ENCODE measurements at places on chromosomes 5 and 9. TPM values are rescaled to one million over a fixed set of nuclear protein-coding genes. Genes with fewer than 3 reads are reported as not detected.

Gene TEX48
- not detected for total RNA-seq

Gene TAF11L10
- not detected for total RNA-seq

Gene CD180
- total RNA-seq, result not detected

DNA sequence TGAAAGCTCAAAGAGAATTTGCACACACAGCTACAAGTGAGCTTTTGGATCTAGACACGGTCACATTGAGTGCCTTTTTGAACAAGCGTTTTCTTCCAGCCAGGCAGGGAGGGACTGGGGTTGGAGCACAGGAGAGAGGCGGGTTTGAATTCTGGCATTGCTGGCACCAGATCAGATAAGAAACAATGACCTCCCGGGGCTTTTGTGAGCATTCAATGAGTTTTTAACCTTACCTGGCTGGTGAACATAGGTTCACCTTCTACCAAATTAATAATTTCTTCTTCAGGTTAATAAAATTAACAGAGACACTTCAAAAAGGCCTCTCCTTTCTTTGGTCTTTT is 312.9 kb upstream of the MSX2 start:
- no peak for DNase-seq

DNA sequence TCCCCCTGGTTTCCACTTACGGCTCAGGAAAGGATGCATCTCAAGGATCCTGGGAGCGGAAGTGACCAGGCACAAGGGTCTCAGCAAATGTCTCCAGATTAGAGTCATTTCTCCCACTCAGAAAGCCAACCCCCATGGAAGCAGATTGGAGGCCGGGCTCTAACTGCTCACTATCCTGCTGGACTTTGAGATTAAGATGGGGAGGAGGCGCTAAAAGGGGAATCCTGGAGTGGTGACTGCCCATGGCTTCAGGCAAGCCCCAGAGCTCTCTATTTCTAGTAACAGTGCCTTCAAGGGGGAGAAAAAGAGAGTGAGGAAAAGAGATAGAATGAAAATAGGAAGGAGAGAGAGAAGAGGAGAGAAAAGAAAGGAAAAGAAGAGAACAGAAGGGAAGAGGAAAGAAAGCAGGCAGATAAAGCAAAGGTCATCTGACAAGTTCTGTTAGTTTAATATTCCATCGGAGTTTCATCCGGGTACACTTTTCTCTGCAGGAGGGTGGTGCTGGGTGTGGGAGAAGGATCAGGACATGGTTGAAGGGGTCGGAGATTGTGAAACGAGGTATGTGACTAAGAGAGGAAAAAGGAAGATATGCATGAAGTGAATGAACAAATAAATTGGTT is at the start of gene AGXT2:
Gene AGXT2 (minus strand): TSS at position 165 of the 620 bp plus-strand sequence. CDS start 57 bp downstream, at position 108.
- no peak for DNase-seq
